ENCODE measurements at places on chromosomes 1 and 21.
A peak's percentile ranks its signal among the peaks of the same experiment; 100 is the strongest.

- no peak for DNase-seq
Measured at GRCh38 chr1:211932231-211932932, 101.8 kb upstream of the LPGAT1 start.

DNA sequence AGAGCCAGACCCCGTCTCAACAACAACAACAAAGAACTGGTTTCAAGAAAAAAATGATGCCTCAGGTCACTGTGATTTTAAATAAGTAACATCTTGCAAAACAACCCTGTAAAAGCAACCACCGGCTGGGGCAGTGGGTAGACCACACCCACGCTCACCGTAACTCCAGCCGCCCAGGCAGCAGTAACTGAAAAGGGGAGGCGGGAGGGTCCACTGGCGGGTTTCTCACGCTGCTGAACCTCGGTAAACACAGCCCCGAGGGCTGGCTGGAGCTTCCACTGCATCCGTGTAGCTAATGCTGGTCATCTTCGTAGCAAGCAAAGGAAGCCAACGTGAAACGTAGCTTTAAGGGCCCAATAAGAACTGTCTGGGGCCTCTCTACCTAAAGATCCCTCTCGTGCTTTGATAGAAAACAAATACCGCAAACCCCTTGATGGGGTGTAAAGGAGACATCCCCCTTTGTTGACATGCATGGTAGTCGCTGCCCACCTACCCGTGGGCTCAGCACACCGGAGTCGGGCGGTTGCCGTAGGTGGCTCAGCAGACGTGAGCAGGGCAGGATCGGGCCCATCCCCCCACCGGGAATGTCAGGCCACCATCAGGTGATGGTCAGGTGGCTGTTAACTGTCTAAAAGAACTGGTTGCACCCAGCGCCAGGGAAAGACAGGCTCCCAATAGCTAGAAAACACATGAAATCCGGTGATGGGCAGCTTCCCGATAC lies 4.2 kb downstream of the C1orf159 start:
- DNase-seq: no peak

DNA sequence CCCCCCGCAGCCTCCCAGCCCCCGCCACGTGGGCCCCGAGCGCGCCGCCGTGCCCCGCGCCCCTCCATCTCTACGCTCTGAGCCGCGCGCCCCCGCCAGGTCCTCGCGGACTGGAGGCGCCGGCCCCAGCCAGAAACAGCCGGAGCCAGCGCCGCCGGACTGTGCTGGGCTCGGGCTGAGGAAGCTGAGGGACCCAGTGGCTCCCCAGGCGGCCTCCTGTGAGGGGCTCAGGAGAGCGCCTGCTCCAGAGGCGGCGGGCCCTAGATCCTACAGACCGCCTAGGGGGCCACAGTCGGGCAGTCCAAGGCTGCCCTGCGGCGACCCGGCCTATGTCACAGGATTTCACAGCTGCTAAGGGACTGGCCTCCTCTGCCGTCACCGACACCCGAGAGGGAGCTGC lies 82.1 kb downstream of the NENF start:
- DNase-seq: no peak

DNA sequence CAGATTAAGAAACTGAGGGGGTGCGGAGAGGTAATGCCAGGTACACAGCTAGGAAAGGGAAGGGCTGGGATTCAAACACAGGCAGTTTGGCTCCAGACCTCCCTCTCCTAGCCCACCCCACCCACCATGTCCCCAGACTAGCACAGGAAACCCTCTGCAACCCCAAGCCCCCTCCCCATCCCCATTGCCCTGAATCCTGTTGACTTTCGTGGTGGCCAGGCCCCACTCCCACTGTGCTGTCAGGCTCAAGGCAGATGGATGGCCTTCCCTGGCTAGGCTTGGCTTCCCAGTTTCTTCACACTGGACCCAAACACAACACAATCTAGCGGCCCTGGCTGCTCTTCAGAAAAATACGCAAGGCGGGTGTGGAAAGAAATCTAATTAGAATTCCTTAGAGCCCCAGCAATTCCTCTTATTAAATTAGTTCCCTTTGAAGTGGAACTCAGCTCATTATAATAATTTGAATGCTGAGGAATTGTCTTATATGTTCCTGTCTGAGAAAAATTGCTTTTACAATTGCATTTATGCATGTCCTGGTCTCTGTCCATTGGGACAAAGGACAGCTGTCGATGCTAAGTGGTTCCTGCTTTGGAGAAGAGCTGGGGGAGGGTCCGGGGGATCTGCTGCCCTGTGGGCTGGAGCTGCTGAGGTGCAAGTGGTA lies 97.4 kb downstream of the SYF2 start:
- DNase-seq: no peak

GRCh38 chr21:31110430-31110829 lies 72.2 kb upstream of the KRTAP19-8 start:
- no peak for DNase-seq

DNA sequence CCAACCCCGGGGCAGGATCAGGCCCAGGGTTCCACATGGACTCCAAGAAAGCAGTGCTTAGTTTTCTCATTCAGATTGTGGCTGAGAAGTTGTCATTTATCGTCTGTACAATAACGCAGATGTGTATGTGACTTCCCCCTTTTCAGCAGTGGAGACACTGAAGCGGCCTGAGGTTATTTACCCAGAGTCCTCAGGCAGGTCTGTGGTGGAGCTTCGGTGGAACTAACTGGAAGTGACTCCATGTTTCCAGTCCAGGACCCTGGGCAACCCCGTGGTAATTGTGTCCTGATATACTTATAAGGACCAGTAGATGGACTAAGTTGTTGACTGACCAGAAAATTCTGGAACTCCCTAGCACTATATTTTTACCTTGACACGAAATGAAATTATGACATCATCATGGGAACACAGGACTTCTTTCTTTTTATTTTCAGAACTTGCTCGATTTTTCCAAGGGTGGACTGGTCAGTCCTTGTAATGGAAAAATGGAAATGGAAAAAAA lies 1.0 kb upstream of the IER5 start:
- no peak for DNase-seq

DNA sequence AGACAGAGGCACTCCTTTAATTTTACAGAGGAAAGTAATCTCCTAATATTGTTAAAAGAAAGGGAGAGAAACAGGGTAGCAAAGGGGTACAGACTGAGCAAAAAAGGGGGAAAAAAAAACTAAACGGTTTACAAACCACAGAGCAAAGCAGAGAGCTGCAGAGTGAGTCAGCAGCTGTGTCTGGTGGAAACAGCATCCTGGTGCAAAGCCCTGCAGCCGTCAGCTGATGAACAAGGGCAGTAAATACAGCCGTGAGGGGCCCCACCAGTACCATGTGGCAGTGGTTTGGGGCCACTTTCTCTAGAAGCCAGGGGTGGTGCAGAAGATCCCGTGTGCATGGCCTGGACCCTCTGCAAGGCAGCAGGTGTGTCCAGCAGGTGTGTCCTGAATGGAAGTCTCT lies 111.3 kb downstream of the ERG start:
- DNase-seq: no peak

DNA sequence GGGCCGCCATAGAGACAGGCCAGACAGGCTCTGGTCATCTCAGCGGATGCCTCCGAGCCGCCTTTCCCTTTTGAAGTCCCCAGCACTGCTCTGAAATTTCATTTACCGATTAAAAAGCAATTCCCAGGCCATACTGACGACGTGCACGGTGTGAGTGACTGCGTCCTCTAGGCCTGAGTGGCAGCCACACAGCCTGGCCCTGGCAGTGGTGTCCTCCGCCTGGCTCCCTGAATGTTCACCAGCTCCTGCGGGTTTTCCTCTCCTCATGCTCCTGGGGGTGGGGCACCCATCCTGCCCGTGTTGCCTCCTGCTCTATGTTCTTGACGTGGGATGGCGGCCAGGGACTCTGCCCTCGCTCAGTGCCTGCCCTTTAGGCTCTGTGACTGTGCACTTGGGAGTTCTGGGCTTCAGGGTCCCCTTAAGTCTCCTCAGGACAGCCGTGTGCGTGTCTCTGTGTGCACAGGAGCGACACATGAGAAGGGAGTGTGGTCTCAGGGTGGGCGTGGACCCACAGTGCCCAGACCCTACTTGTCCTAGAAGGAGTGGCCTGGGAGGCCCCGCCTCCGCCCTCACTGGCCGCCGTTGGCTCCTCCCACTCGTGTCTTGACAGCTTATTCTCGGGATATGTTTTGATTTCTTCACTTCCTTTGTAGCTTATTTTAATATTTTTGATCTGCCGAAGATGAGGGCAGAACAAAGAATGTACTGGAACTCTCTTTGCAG lies 3.6 kb downstream of the SKI start:
- peak; percentile 74 for DNase-seq

GRCh38 chr1:223760833-223761232 lies 48.5 kb downstream of the CAPN2 start:
- DNase-seq: no peak

DNA sequence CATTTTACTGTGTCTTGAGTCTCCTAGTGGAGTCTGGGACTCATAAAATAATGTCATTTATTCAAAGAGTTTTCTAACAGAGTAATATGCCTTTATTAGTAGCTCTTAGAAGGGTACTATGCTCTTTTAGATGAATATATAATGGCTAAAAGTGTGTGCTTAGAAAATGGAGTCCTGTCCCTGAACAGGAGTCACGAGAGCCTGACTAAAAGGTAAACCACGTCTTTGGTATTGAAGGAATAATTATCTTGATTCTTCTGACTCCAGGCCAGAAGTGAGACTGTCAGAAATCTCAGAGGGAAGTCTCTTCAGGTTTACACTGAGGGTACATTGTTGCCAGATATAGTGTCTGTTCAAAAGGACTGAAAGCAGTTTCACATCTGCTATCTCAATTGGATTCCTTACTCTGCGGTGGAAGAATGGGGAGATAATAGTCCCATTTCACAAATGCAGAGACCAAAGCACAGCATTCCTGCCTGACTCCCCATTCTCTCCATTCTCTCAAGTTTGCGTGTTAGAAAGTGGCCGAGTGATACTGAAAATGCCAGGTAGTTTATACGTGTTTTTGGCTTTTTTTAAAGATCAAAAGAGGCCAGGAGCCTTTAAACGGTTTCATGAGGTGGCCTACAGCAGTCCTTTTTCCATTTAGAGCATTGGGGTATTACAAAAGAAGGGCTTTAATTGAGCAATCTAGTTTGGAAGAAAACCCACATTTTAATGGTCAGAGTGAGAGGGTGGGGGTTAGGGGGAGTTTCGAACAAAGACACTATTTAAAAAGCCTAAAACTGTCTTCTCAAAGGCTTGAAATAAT lies 176.6 kb downstream of the VPS13D start:
- no peak for DNase-seq

GRCh38 chr21:42975886-42976608 lies 1.7 kb downstream of the PKNOX1 start:
- no peak for DNase-seq

GRCh38 chr1:206953626-206954025 lies 7.4 kb upstream of the PIGR start:
- DNase-seq: no peak

GRCh38 chr1:5662744-5663126 lies 329.5 kb downstream of the NPHP4 start:
- DNase-seq: no peak

DNA sequence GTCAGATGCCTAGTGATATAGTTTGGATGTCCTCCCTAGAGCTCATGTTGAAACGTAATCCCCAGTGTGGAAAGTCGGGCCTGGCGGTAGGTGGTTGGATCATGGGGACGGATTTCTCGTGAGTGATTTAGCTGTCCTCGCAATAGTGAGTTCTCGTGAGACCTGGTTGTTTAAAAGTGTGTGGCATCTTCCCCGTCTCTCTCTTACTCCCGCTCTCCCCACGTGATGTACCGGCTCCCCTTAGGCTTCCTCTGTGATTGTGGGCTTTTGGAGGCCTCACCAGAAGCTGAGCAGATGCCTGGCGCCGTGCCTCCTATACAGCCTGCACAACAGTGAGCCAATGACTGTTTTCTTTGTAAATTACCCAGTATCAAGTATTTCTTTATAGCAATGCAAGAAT lies 264.5 kb downstream of the TTLL7 start:
- no peak for DNase-seq

GRCh38 chr1:170164103-170164763 lies 18.5 kb downstream of the NTMT2 start:
- DNase-seq: no peak

DNA sequence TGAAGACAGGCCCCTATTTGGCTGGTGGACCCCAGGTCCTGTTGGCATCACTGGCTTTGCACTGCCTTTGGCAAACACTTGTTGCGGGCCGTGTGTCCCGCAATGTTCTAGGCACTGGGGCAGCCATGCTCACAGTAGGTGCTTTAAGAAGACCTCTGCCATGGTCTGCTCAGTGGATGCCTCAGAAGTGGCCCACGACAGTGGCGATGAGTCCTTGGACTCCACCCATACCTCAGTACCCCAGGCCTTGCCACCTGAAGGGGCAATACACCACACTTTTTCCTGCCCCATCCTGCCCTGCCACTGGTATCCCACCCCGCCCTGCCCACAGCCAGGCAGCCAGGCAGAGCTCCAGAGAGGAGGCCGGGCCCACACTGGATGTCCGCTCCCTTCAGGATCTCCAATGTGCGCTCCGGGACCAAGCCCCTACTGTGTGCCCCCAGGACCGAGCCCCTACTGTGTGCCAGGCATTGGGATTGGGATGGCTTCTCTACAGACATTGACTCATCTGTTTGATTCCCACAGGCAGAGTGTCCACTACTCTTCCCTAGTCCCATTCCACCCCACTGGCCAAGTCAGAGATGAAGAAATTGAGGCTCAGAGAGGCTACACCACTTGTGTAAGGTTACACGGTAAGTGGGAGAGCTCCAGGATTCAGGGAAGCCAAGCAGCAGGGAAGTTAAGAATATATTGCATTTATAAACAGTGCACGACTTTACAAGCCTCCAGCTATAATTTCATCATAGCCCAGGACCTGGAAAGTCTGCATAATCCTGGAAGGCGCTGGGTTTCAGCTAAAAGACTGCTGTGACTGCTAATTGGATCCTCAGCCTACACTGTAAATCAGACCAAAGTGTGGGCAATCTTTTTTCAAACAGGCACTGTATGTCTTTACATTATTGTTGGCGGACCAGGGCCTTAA lies 101.6 kb downstream of the DMRTB1 start:
- no peak for DNase-seq

DNA sequence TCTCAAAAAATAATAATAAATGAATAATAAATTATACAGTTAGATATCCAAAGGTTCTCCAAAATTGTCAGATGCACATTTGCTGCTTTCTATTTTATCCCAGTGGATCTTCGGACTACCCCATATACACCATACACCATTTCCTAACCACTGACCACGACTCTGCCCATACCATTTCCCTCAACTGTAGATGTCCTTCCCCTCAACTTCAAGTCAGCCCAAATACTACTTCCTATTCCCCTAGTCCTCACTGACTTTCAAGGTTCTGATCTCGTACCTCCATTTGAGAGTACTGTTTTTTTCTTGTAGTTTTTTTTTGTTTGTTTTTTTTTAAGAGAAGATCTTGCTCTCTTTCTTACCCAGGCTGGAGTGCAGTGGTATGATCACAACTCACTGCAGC lies 19.6 kb downstream of the EIF4G3 start:
- no peak for DNase-seq

Data from stimulated activated CD4-positive, alpha-beta T cell treated with anti-CD3 and anti-CD28 coated beads, Interleukin-2, amount 100 ng/mL, for 24 hours (primary cell).